ENCODE measurements at places on chromosomes 16 and 17. TPM values are rescaled to one million over a fixed set of nuclear protein-coding genes. Genes with fewer than 3 reads are reported as not detected.

DNA sequence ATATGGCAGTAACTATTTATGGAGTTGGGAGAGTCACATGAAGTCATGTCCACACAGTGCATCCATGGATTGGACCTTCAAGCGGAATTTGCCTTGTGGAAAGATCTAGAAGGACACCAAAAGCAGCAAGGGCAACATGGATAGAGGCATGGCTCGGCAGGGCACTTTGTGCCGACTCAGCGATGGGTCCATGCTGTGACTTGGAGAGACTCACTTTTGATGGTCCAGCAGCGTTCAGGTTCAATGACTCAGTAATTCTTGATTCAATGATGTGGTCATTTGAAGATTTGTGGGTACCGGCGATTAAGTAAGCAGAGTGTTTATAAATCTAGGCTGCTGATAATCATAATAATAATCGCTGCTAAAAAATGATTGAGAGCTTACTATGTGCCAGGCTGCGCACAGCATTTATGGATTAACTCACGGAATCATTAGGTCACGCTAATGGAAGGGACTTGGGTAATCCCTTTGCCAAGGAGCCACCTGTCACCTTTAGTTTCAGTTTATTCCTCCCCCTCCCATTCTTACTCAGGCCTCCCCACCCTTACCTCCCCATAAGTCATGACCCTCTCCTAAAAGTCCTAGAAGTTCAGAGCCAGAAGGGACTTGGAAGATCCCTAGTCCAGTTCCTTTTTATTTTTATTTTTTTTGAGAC is 127.5 kb upstream of the CRHR1 start:
- DNase-seq, result no peak

DNA sequence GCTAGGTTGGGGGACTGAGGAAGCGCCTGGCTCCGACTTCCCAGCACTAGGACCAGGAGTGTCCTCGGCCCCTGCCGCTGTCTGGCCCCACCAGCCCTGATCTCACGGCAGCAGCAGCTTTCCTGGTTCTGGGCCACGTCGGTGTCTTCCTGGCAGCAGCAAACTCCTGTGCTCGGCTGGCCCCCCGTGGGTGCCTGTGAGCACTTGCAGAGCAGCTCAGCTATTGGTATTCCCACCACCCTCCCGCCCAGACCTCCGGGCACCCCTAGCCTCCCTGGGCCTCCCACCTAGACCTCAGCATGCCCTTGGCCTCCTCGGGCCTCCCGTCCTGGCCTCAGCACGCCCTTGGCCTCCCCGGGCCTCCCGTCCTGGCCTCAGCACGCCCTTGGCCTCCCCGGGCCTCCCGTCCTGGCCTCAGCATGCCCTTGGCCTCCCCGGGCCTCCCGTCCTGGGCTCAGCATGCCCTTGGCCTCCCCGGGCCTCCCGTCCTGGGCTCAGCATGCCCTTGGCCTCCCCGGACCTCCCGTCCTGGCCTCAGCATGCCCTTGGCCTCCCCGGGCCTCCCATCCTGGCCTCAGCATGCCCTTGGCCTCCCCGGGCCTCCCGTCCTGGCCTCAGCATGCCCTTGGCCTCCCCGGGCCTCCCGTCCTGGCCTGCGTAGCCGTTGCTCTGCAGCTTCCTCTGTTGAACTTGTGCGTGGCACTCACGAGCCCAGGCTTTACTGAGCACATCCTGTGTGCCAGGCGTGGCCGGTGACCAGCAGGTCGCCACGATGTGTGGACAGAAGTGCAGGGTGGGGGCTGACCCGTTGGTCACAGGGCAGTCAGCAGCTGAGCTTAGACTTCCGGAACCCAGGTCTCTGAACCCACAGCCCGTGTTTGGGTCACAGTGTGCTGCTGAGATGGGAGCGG is 51.8 kb upstream of the ACSF3 start:
- DNase-seq, result no peak

DNA sequence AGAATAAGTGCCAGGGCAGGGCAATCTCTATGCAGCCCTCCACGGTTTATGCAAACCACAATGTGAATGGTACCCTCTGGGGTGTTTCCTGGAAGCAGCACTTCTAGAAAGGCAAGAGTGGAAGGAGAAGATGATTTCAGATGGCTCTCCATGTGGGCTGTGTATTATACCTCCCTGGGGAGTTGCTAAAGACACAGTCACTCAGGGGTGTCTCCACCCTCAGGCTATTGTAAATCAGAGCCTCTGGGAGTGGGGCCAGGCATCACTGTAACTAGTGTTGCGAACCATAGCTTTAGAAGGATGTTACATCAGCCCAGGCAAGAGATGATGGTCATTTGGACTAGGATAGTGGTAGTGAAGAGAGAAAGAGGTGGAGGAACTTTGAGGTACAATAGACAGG is 83.3 kb upstream of the ZKSCAN2 start:
- no peak for DNase-seq

DNA sequence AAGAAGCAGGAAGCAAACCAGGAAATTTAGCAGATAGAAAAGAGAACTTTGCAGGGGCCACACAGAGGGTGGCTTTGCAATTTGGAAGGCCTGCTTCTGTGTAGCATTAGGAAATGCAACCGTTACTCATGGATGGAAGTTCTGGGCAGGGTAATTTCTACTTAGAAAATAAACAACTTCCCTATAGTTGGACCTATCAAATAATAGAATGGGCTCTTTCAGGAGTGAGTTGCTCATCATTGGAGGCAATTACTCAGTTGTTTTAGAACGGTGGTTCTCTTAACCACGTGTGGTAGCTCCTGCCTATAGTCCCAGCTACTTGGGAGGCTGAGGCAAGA is 25.8 kb upstream of the HS3ST2 start:
- DNase-seq, result no peak

Gene SLC52A1
- 2.5 TPM for total RNA-seq

Data from ureter (tissue), 1 donor.